AG04450 (cell line): ENCODE measurements at places on chromosomes 3 and 15. TPM values are rescaled to one million over a fixed set of nuclear protein-coding genes. Genes with fewer than 3 reads are reported as not detected.

Gene PPP2R3A
- 19.8 and 26.6 TPM in 2 replicates for polyA plus RNA-seq

Gene SEMA3G
- polyA plus RNA-seq: 0.02 TPM in 1 of 2 replicates, not detected in the other

Gene CISH
- 2.4 and 4.1 TPM in 2 replicates for polyA plus RNA-seq

- no peak for DNase-seq
Measured at GRCh38 chr3:73422571-73422970, 202.2 kb downstream of the PDZRN3 start.

- no peak for DNase-seq
Measured at GRCh38 chr3:152349392-152349791, 80.7 kb downstream of the MBNL1 start.

DNA sequence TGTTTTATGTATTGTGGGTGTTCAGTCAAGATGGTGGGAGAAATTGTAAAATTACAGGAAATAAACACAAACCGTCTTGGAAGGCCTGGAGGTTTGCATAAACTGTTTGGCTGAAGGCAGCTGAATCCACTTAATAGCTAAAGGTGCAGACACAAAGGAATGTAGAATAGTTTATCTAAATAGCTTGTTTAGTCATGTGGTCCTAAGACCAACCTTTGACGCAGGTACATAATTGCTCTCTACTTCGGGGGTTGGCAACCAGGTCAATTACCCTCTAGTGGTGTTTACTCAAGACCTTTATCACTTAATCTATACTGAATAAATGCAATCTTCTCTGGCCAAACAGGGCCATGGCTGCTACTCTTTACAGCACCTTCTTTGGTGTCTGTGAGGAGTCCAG is 502.8 kb downstream of the IGSF11 start:
- DNase-seq: no peak
